ENCODE measurements at places on chromosomes 5 and 9.

GRCh38 chr9:131266266-131267229, 9.8 kb downstream of the FAM78A start:
- DNase-seq: no peak

DNA sequence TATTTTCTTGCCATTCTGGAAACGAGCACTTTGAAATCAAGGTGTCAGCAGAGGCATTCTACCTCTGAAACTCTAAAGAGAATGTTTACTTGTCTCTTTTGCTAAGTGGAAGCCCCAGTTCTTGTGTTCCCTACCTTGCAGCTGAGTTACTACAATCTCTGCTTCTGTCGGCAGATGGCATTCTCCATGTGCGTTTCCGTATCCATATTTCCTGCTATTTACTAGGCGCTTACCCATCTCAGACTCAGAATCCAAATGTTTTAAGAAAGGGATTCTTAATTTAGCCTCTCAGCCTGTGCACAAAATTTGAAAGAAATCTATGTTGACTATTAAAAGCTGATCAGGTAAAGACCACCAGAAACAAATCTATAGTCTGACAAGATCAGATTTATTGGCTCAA, 221.3 kb upstream of the FTMT start:
- peak; percentile 12 for DNase-seq

- no peak for DNase-seq
These were observed 29.4 kb upstream of the MAN2A1 start for GRCh38 chr5:109660301-109660700.

- no peak for DNase-seq
These were observed 34.3 kb downstream of the ITK start for GRCh38 chr5:157214861-157215513.

- no peak for DNase-seq
These were observed 475.2 kb downstream of the CDK5RAP2 start for GRCh38 chr9:120104771-120105170.

DNA sequence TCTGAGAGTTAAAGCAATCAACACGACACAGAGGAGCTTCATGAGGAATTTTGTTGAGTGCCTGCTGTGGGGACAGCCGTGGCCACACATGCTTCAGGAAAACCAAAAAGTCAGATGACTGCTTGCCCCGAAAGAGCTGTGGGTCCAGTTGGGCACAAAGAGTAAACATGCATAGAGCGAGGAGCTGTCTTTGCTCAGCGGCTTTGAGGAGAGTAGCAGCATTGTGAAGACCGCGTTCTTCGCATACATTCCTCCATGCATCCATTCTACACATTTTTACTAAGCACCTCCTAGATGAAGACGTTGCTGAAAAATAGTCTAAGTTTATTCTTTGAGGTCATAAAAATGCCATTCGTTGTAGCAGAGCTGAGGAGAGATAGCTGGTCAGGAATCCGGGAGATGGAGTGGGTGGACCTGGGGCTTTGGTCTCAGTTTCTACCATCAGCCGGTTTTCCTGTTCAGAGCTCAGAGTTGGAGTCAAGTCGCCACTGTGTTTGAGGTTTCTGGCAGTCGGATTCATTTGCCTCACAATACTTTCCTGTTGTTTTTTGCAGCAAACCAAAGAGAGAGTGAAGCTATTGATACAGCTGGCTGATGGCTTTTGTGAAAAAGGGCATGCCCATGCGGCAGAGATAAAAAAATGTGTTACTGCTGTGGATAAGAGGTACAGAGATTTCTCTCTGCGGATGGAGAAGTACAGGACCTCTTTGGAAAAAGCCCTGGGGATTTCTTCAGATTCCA, 194.5 kb upstream of the OTULINL start:
- DNase-seq: no peak
